ENCODE measurements at places on chromosomes 4 and X.

DNA sequence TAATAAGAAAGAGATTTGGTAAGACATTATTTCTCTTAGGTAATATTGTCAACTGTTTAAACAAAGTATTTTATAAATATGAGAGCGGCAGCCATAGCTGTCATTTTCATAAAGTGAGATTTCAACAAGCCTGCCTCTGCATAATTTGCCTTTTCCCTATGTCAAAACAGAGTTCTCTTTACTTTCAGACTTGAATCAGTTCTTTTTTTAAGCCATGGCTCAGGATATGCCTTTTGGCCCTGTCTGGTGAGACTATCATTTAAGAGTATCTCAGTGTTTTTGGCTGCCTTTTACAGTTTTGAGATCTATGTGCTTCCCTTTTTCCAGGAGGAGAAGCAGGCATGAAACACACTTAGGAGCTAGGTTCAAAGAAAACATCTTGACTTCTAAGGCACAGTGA, 7.5 kb upstream of the GUCY1A1 start:
- no peak for DNase-seq

GRCh38 chrX:9906919-9907318, 60.2 kb upstream of the CLDN34 start:
- DNase-seq = no peak

- DNase-seq = no peak
Observed at GRCh38 chrX:125532411-125533089, 212.9 kb downstream of the TEX13C start.

GRCh38 chr4:110139815-110140214, 58.6 kb downstream of the ELOVL6 start:
- DNase-seq = no peak

- no peak for DNase-seq
Observed at GRCh38 chr4:109119852-109120251, 182.6 kb downstream of the COL25A1 start.

- DNase-seq = no peak
Observed at GRCh38 chr4:6971536-6972374, 62.1 kb downstream of the TBC1D14 start.

- DNase-seq = no peak
Observed at GRCh38 chrX:126820700-126821420, 1.3 kb downstream of the PRR32 start.

GRCh38 chr4:113221990-113222389, 172.5 kb downstream of the ANK2 start:
- no peak for DNase-seq

GRCh38 chrX:133375615-133376340, 39.5 kb downstream of the GPC4 start:
- no peak for DNase-seq

- no peak for DNase-seq
Observed at GRCh38 chrX:139106069-139106468, 394.6 kb upstream of the FGF13 start.
